ENCODE measurements at places on chromosomes 4 and X.

GRCh38 chr4:184591070-184591677 is 58.1 kb downstream of the CASP3 start:
- DNase-seq, result no peak

DNA sequence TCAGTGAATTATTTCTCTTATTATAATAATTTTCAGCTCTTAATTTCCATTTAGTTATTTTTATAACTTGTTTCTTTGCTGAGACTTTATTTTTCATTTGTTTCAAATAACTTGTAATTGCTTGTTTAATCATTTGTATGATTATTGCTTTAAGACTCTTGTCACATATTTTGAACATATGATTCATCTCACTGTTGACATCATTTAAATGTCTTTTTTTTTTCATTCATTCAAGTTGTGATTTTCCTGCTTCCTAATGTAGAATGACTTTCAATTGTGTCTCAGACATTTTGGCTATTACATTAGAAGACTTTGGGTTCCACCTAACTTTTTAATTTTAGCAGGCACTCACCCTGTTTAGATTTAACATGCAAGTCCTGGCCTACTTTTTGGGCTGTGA is 234.8 kb upstream of the DIPK2B start:
- DNase-seq, result no peak

DNA sequence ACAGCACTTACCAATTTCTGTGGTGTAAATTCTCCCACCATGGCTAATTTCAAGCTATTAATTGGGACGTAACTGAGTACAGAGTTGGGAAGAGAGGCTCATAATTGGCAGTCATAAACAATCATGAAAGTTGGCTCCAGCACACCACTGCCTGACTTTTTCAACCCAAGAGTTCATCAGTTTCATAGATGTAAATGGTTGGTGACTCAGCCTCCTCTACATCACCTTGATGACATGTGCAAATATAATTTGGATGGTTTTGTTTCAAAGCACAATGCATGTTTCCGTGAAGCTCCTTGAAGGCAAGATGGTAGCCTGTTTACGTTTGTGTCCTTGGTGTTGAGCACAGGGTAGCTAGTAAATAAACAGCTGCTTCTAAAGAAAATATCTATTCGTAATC is 235.1 kb downstream of the LDB2 start:
- no peak for DNase-seq

GRCh38 chr4:15906020-15906443 is 32.5 kb downstream of the FGFBP1 start:
- no peak for DNase-seq

GRCh38 chr4:26051240-26051639 is 137.2 kb downstream of the SMIM20 start:
- DNase-seq, result no peak

GRCh38 chr4:56655209-56655626 is 25.9 kb downstream of the HOPX start:
- no peak for DNase-seq

DNA sequence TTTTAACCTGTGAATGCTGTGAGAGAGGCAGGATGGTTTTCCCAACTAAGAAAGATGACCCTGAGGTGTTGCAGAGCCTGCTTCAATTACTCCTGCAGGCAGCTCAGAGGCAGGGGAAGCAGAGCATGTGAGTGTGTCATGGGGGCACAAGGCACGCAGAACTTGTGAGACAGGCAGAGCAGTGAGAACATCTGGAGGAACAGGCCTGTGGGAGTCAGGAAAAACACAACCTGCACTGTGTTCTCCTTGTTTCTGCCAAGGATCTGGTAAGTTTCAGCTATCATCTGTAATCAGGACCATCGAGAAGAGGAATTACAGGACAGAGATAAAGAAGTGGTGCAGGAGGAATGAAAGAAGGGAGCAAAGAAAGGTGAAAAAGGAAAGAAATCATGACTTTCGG is 741.8 kb upstream of the INTU start:
- DNase-seq, result no peak

GRCh38 chr4:2651998-2652397 is 104.1 kb downstream of the TNIP2 start:
- no peak for DNase-seq

- DNase-seq, result no peak
Observed at GRCh38 chrX:133676344-133677122, 261.2 kb upstream of the GPC4 start.

DNA sequence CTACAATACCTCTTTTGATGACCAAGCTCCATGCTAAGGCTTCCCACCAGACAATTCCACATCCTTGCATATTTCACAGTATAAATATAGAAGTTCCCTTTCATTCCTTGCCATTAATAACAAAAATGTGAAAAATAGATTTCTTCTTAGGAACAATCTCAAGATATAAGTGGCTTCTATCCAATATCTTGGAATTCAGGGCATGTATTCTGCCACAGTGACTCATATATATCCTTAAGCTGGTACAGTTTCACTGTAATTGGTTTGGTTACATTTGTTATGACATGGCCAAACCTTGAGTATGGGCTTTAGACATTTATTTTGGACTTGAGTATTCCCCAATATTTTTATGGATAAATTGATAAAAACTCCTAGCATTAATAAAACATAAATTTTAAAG is 181.7 kb upstream of the DDX53 start:
- no peak for DNase-seq

GRCh38 chr4:122104184-122104583 is 47.9 kb upstream of the BLTP1 start:
- DNase-seq, result no peak

- DNase-seq, result no peak
Observed at GRCh38 chrX:11702420-11702819, 36.7 kb upstream of the ARHGAP6 start.

GRCh38 chrX:39324233-39324930 is 523.1 kb downstream of the MID1IP1 start:
- DNase-seq, result no peak

GRCh38 chr4:75830906-75831305 is 71.3 kb downstream of the PPEF2 start:
- DNase-seq, result no peak

DNA sequence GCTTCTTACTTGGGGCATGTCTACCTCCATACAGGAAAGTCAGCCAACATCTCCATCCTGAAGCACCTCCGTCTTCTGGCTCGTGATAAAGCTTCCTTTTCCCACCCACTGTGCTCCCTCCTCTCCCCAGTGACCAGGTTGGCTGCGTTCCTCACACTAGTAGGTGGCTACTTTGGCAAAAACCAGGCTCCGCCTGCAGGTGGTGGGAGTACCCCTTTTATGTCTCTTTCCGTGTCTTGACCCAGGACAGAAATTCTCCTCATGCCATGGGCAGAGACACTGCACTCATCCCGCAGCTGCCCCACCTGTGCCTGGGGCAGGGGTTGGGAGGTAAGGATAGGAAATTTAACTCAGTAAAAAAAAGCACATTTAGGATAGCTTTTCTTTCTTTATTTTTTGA is 50.9 kb downstream of the ENPP6 start:
- no peak for DNase-seq

DNA sequence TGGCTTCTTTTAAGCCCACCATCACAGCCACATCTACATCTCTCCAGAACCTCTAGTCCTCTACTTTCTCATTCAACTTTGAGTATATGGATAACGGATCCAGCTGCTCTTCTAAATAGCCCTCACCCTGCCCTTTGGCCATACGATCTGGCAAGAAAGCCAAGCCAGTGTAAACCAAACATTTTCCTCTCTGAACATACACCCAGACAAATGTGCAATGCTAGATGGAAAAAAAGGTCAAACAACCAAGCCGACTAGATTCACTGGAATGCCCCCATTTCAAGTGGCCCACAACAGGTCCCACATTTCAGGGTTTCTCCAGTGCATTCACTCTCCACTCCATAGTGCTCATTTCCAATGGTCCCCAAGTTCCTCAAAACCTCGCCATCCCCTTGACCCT is 24.0 kb downstream of the USP46 start:
- no peak for DNase-seq

GRCh38 chrX:153471663-153472280 is 1.4 kb upstream of the HAUS7 start:
- no peak for DNase-seq

- no peak for DNase-seq
Observed at GRCh38 chrX:46165411-46165810, 379.8 kb downstream of the ZNF674 start.
